CD8-positive, alpha-beta T cell (primary cell): ENCODE measurements at places on chromosomes 11 and 22.

DNA sequence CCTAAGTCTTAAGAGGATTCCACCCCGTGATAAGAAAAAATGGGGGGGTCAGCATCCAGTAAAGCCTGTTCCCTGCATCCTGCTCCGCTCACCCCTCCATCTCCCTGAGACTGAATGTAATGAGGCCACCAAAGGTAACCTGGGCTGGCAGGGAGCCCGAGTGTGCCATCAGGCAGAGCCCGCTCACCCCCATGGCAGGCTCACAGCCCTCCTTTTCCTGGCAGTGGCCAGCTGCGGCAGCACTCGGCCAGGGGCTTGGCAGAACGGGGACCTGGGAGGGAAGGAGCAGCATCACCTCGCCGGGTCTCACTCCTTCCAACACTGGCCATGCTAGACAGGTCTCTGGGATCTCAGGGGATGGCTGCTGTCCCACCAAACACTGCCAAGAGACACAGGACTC is 64.4 kb downstream of the PRDM11 start:
- DNase-seq = no peak

- no peak for DNase-seq
These were observed 31.3 kb downstream of the ATP6V1E1 start for GRCh38 chr22:17597217-17597616.

DNA sequence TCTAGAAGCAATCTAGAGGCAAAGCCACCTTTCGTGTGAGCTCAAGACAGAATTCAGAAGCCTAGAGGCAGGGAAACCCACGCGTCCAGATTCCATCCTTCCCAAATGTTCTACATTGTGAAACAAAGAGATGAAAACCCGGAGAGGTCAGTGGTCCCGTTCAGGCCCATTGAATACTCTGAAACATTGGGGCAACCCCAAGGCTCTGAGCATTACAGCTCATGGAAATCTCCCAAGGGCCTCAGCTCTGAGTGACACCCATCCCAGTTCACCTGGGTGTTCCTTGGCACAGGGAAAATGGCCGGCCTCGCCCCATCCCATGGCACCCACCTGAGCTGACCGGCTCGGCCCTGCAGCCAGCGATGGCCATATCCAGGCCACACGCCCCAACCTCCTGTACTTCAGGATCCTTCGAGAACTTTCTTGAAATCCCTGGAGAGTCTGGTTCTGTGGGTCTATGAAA is 128.6 kb upstream of the FGF3 start:
- DNase-seq = no peak

DNA sequence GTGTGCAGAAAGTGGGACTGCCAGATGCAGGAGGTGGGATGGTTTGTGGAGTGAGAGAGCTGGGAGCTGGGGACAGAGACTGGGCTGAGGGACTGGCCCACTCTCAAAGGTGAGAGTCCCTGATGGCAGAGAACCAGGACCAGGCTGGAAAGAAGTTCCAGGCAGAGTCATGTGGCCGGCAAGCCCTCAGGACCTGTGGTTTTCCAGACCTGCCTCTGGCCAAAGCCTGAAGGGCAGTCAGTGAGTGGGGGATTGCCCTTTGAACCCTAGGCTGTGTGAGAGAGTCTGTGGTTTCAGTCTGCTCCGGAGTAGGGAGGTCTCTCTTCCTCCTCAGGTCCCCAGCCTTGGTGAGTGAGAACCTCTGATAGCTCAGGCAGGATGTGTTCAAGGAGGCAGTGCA is 17.0 kb downstream of the KCNC1 start:
- no peak for DNase-seq

DNA sequence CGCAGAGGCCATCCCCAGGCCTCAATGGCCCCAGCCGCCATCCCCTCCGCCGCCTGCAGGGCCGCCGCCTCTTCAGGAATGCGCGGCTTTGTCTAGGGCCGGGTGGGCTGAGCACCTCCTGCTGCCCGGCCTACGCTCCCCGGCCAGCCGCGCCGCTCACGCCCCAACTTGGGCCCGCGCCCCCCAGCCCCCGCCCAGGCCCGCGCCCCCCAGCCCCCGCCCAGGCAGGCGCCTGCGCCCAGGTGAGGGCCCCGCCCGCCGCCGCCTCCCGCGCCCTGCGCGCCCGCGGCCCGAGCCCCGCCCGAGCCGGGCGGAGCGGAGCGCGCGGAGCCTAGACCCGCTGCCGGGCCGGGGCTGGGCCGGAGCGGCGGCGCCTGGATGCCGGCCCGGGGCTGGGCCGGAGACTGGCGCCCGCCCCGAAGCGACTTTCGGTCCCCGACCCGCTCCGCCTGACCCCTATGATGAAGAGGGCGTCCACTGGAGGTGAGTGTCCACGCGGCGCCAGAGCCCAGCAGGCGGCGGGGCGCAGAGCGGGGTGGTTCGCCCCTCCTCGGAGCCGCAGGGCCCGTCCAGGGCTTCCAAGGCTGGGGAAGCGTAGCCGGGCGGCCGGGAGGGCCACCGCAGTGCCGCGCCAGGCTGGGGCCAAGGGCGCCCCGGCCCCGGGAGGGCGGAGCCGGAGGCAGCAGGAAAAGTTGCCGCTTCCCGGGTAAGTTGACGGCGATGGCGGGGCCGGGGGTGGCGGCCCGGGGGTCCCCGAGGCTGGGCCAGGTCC is 34.3 kb upstream of the PRODH start:
- no peak for DNase-seq

DNA sequence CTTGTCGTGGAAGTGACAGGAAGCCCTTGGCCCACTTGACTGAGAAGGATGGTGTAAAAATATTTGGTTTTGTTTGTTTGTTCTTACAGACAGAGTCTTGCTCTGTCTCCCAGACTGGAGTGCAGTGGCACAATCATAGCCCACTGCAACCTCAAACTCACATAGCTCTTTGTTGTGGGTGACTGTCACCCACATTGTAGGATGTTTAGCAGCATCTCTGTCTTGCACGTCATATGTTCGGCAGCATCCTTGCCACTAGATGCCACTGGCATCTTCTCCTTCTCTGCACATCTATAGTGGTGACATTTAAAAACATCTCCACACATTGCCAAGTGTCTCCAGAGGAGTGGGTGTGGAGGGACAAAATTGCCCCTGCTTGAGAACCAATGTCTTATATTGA is 56.8 kb downstream of the PRR5L start:
- peak; percentile 88 for DNase-seq

DNA sequence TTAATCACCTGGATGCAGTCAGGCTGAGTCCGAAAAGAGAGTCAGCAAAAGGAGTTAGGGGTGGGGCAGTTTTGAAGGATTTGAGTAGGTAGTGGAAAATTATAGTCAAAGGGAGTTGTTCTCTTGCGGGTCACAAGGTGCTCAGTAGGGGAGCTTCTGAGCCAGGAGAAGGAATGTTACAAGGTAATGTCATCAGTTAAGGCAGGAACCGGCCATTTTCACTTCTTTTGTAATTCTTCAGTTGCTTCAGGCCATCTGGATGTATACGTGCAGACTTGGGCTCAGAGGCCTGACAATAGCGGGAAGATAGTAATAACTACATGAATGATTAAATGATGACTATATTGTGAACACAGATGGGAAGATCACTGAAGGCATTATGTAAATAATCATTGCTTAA is 6.2 kb downstream of the SC5D start:
- no peak for DNase-seq

DNA sequence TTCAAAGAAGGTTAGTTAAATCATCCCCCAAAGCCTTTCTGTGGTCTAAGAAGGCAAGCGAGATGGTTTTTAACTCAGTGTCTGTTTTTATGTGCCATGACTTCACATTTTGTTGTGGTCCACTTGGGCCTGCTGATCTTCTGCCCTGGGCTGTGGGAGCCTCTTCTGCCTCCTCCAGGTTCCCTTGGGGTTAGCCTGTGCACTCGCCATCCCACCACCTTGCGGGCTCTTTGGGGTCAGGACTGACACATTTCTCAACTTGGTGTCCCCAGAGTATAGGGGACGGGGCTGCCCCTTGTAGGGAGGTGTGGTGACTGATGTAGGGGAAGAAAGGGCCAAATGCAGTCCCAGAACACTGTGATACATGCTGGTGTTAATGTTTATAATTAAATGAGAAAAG is 207.0 kb downstream of the TBC1D22A start:
- no peak for DNase-seq

- DNase-seq = no peak
These were observed 419.9 kb downstream of the BUD13 start for GRCh38 chr11:116352881-116353280.

GRCh38 chr22:29726106-29726505 is 6.3 kb downstream of the CABP7 start:
- DNase-seq = no peak
